Peyer's patch (tissue), 4 donors: ENCODE measurements at places on chromosomes 2 and 18. TPM values are rescaled to one million over a fixed set of nuclear protein-coding genes. Genes with fewer than 3 reads are reported as not detected.

DNA sequence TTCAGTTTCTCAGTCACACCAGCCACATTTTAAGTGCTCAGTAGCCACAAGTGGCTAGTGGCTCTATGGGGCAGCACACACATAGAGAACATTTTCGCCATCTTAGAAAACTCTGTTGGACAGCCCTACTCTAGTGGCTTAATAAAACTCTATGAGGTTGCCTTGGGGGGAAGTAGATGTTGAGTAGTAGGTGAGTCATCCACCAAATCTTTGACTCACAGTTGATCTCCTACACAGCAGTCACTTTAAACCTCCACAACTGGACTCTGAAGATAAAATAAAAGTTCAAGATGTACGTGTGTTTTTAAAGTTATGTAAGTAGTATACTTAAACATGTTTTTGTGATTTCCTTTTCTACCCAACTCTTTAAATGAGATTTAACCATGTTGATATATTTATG lies 379.0 kb downstream of the SETBP1 start:
- H3K36me3 ChIP-seq: no peaks in the 10 kb centered on the region
- no peak for DNase-seq
- no peaks in the 10 kb centered on the region for H3K27me3 ChIP-seq
- no peaks in the 10 kb centered on the region for H3K4me1 ChIP-seq

DNA sequence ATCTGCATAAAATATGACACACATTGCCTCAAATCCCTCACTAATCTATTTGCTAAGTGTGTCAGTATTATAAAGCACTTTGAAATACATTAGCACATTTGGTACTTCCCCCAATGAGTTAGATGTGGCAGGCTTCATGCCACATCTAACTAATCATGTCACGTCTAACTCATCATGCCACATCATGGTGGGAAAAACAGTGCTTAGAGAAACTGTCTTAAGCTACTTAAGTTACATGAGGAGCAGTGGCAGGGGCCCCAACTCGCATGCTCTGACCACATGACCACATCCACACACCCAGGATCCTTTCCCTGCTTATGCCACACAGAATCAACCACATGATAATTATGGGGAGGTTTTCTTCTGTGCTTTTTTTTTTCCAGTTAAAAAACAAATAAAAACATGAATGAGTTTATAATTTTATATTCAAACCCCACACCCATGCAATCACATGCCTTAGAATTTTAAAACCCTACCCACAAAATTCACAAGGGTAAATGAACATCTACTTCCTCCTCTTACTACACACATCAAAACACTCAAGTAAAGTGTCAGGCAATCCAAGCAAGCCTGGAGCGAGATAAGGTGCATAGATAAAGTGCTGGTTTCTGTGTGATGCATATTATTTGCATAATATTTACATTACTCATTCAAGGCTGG lies 1.6 kb downstream of the ABCA12 start:
- no peak for DNase-seq
- H3K27me3 ChIP-seq: no peaks in the 10 kb centered on the region
- no peak overlapping the region for H3K27ac ChIP-seq
- H3K4me1 ChIP-seq: no peaks in the 10 kb centered on the region
- H3K4me3 ChIP-seq: no peak overlapping the region

DNA sequence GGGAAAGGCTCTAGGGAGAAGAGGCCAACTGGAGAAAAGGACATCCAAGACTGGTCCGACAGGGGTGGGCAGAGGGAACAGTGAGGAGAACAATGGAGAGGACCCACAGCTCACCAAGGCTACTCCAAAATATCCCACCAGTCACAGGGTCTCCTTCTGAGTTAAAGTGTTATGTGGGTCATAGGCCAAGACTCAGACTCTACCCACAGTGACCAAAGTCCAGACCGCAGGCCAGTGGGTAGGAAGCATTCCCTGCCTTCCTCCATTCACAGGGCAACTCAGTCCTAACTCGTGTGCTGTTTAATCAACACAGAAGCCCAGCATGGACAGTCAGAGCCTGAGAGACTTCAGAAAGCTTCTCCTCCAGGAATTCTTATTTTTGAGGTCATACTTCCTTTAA lies 260.6 kb downstream of the SMAD2 start:
- H3K36me3 ChIP-seq: no peaks in the 10 kb centered on the region
- no peak for DNase-seq
- no peak overlapping the region for H3K27ac ChIP-seq
- H3K4me1 ChIP-seq: no peaks in the 10 kb centered on the region

DNA sequence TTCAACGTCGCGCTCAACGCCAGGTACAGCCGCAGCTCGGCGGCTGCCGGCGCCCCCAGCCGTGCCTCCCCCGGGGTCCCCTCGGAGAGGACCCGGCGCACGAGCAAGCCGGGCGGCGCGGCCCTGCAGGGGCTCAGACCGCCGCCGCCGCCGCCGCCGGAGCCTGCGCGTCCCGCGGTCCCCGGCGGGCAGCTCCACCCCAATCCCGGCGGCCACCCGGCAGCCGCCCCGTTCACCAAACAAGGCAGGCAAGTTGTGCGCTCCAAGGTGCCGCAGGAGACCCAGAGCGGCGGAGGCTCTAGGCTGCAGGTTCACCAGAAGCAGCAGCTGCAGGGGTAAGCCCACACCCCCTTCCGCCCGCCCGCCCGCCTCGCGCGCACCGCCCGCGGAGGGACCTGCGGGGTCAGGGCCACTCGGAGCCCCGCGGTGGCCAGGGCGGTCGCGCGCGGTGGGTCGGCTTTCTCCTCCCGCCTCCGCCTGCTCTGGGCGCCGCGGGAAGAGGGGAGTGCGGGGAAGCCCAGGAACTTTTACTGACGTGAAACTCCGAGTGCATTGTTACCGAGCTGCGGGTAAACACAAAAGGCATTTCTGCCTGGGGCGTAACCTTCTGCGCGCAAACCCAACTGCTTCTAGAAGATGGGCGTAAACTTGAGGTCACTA lies 861 bp downstream of the LTBP1 start:
- no peaks in the 10 kb centered on the region for H3K36me3 ChIP-seq
- peak; percentile 49 for DNase-seq
- peak overlapping the region; percentile 59 for H3K27ac ChIP-seq
- H3K27me3 ChIP-seq: no peaks in the 10 kb centered on the region
- peak overlapping the region; percentile 65 for H3K4me3 ChIP-seq
- peaks cover 4% of the 10 kb centered on the region for H3K4me1 ChIP-seq

- DNase-seq: no peak
- H3K4me1 ChIP-seq: no peaks in the 10 kb centered on the region
- H3K4me3 ChIP-seq: no peak overlapping the region
- H3K36me3 ChIP-seq: no peaks in the 10 kb centered on the region
- H3K27me3 ChIP-seq: no peaks in the 10 kb centered on the region
Observed at GRCh38 chr18:49228187-49228586, 232.3 kb downstream of the DYM start.

GRCh38 chr2:104658904-104659591 lies 194.9 kb upstream of the POU3F3 start:
- no peak overlapping the region for H3K4me3 ChIP-seq
- DNase-seq: no peak
- H3K27me3 ChIP-seq: no peaks in the 10 kb centered on the region
- H3K27ac ChIP-seq: no peak overlapping the region

GRCh38 chr2:203824057-203824456 lies 43.5 kb upstream of the CTLA4 start:
- no peaks in the 10 kb centered on the region for H3K36me3 ChIP-seq
- H3K27me3 ChIP-seq: no peaks in the 10 kb centered on the region
- no peak for DNase-seq

DPYSL5 gene
- not detected for total RNA-seq

CYP27A1 gene
- total RNA-seq: 277 TPM

MERTK gene
- 9.8 TPM for total RNA-seq
